Activated CD4-positive, alpha-beta T cell treated with anti-CD3 and anti-CD28 coated beads, Interleukin-2, Interleukin-6, amounts not matched to agents 100 ng/mL and 50 ng/mL, durations not matched to agents 16 hours and 8 hours (primary cell): ENCODE measurements at places on chromosomes 6 and 20.

DNA sequence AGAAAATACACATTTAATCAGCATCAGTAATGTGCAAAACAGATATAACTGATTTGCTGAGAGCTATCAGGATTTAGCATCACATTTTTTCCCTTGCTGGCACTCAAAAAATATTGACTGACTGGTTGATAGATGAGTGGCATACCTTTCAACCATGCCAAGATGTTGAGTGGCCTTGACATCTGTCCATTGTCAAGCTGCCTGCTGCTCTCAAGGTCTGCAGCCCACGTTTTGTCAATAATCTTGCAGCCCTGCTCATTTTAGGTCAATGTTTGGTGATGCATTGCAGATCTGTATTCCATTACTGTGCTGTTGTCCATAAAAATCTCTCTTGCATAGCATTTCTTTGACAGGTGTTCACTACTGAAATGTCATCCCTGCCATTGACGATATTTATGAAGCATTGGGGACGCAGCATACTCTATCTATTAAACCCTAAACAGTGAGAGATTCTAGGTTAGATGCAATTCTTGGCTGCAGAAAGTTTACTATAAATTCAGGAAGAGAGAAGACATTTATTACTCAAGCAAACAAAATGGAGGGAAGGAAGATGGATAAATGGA lies 111.6 kb downstream of the BFSP1 start:
- no peak for DNase-seq

DNA sequence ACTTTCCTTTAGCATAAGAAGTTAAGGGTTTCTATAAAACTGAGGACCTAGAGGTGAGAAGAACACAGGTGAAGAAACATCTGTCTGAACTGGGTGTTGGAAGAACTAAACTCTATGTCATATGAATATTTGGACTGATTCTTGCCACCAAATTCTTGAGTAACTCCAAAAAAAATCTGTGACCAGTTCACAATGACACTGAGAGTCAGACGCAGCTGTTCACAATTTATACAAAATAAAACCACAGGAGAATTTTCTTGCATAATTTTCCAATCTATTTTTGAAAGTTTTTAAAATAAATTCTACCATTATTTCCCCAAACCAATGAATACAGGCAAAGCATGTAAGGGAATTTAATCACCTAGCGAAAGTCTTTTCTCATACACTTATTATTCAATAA lies 148.1 kb upstream of the TCF21 start:
- DNase-seq, result no peak

GRCh38 chr6:38716825-38717224 lies 1.7 kb downstream of the DNAH8 start:
- DNase-seq, result no peak

DNA sequence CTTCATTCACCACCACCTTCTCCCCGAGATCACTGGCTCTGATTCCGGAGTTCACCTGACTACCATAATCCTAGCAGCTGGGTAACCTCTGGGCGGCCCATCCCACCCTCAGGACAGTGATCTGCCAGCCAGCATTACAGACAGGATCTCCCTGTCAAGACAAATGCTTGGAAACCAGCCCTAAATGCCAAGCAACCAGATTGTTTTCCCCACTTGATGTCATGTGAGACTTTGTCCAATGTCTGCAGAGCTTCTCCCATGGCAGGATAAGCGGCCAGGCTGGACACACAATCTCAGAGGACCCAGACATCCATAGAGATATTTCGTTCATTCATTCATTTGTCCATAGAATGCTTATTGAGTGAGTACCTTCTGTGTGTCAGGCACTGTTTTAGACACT lies 32.5 kb downstream of the PDYN start:
- no peak for DNase-seq

DNA sequence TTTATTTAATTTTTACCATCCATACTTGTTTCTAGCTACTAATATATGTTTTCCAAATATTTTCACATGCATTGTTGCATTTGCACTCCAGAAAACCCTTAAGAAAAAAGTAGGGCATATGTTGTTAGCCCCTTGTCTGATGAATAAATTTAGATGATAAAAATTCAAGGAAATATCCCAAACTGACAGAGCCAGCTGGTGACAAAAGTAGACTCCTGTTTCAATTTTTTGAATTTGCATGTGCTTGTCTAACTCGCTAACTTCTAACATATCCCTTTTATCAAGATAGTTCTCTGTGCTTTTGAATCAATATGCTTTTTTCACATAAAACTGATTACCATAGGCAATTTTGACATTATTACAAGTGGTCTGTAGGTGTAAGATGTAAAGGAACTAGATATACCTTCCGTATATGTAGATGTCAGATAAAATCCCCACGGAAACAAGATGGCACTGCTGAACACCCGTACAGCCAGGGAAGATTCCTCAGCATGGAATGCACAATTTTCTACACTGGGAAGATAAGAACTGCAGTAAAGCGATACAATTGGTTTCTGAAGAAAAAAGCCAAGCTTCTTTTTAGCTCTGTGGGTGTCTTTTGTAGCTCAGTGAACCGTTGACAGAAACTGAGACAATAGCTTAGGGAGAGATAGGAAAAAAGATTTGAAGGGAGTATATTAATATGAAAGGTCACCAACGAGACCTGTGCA lies 437.6 kb upstream of the RNF217 start:
- no peak for DNase-seq

DNA sequence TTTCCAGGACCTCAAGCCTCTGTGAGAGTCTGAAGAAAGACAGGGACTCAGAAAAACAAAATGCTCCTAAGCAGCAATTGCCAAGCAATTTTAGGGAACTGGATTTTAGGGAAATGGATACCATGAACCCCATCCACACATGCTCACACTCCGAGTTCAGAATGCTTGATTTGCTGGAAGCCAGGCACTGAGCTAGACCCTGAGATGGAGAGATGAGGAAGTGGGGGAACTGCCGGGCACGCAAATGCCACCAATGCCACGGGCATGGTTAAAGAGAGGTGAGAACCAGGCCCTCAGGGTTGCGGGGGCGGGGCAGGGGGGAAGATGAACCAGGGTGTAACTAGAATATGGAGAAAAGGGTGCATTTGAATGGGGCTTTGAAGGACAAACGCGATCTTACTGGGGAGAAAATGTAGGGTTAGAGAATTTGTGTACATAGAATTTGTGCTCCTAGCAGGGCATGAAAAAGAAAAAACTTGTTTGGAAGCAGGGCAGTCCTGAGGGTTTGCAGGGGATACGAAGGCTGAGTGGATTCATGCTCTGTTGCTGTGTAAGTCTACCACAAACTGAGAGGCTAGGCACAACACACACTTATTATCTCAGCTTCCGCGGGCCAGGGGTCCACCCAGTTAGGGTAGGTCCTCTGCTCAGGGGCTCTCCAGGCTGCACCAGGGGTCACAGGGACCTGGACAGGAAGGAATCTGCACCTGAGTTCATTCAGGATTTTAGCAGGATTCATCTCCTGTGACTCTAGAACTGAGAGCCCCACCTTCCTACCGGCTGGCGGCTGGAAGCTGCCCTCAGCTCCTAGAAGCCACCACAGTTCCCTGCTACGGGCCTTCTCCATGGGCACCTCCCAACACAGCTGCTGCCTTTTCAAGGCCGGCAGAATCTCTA lies 108.0 kb downstream of the SNX5 start:
- DNase-seq, result no peak

DNA sequence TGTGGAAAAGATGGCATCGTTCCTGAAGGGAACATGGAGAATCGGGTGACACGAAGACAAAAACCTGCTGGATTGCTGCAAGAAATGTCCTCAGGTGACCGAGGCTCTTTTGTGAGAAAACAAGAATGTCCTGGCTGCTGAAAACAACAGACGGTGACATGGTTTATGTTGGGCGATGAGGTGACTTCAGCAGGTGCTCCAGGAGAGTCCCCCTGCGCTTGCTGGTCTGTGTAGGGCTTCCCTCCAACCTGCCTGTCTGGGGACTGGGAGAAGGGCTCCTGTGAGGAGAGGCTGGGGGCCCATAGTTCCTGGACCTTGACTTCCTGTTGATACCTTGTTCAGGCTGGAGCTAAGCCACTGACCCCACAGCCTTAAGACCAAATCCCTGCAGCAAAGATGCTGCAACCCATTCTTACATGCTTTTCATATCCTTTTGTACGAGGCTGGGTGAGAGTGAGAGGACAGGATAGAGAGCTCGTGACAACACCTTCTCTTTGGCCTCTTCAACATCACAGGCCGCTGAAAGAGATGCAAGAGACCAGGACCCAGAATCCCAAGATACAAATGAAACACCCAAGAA lies 134.8 kb downstream of the CD83 start:
- DNase-seq, result no peak

DNA sequence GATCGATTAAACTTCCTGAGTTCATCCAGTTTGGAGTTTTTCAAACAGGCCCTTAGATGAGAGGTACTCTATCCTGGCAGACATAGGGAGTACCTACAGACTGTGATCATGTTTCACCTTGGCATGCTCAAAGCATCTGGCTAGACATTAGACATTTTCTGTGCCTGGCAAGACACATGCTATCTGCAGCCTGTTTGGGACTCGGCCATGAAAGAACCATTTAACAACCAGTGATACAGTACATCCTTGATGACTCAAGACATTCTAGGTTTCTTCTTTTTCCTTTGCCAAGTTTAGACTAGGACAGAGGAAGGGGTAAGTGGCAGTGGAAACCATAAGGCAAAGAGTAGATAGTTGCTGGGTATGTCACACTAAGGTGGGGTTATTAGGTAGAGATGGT lies 15.4 kb upstream of the PAQR8 start:
- DNase-seq, result no peak

- DNase-seq, result no peak
Measured at GRCh38 chr20:63162206-63162795, 53.6 kb downstream of the YTHDF1 start.

DNA sequence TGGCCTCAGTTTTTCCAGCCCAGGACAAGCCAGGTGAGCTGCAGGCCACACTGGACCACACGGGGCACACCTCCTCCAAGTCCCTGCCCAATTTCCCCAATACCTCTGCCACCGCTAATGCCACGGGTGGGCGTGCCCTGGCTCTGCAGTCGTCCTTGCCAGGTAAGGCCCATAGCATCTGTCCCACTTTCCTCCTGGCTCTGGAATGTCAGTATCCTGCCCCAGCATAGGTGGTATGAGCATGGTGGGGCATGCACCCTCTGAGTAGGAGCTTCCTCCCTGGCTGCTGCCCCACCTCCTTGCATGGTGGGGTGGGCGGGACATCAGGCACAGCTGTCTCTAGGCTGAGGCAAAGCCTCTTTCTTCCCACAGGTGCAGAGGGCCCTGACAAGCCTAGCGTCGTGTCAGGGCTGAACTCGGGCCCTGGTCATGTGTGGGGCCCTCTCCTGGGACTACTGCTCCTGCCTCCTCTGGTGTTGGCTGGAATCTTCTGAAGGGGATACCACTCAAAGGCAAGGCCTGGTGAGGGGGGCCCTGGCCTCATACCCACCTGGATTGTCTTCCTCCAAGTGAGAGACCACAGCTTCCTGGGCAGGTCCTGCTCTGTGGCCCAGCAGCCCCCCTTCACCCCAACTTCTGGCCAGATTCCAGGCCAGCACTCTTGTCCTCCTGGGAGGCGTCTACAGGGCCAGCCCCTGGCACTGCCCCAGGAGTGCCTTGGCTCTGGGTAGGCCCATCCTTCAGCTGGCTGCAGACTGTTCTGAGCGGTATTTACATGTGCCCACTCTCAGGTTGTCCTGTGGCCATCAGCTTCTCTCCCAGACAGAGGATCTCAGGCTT lies 9.1 kb downstream of the PI16 start:
- no peak for DNase-seq

DNA sequence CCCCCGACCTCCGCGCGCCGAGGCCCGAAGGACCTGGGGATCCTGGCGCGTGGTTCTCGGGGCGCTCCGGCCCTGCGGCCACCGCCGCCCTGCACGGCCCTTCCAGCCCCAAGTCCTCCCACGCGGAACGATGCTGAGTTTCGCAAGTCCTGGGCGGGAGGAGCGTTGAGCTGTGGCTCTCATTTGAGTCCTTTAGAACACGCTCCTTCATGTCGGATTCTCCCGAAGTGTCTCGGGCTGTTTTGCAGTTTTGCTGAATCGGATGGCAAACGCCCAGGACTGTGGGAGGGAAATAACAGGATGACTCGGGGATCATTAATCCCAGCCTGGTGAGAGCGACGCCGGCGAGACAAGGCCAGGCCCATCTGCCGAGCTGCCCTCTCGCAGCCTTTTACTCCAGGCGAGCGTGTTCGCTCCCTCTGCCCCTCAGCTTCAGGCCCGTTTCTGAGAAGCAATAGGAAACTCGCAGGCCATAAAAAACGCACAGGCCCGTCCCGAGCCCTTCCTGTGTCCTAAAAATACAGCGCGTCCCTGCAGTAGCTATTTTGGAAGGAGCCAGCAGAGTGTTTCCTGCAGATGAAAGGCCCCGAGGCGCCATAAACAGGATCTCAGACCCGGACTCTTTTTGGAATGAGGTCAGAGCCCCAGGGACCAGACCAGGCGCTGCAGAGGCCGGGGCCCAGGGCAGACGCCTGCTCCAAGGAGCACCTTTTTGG lies 153.5 kb downstream of the DLL1 start:
- no peak for DNase-seq

GRCh38 chr6:109373762-109374161 lies 8.5 kb downstream of the CD164 start:
- DNase-seq, result peak; percentile 90

- DNase-seq, result no peak
Measured at GRCh38 chr6:72787391-72788031, 165.6 kb downstream of the KCNQ5 start.

- DNase-seq, result no peak
Measured at GRCh38 chr6:159691963-159692287, 1.1 kb downstream of the SOD2 start.
